SK-N-SH treated with all-trans-retinoic acid at 6 μM for 48 hours (cell line): ENCODE measurements at places on chromosomes 5 and 9.

- ATAC-seq: no peak
Observed at GRCh38 chr5:69167929-69168328, 979 bp downstream of the CCNB1 start.

- peak; percentile 90 for ATAC-seq
Observed at GRCh38 chr9:104682642-104683041, 11.7 kb upstream of the OR13D1 start.

GRCh38 chr5:4082966-4083564 lies 487.4 kb downstream of the IRX1 start:
- ATAC-seq: no peak

DNA sequence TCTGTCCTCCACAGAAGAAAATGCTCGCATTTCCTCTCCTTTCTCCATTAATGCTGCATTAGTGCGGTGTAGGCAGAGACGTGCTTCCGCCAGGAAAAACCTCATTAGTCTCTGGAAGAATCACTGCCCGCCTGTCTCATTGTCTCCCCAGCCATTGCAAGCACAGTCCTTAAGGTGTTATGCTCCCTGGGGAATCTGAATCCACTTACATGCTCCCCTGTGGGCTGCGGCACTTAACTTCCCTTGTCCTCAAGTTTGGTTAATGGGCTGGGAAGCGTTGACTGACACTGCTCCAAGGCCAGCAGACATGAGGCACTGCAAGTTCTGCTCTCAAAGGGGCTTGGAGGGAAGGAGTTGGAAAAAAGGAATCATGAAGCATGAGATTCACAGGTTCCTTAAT lies 41.6 kb downstream of the TARS1 start:
- no peak for ATAC-seq

DNA sequence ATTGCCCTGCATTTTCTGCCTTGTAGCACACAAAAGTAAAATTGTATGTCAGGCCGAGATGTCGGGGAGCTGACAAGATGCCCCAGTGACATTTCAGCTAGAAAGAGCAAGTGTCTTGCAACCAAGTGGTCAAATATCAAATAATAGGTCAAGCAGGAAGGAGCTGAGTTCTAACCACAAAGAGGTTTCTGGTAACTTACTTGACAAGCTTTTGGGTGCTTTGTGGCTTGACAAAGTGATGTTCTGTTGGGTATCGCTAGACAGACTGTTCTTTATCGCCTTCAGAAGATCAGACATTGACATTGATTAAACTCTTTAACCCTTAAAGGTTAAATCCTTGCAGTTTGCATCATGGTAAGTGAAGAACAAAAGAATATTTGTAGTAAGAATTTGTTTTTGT lies 419.9 kb downstream of the CCDC171 start:
- no peak for ATAC-seq

GRCh38 chr9:34675869-34676268 lies 13.4 kb upstream of the CCL27 start:
- no peak for ATAC-seq

- no peak; the same call in 2 of the 3 replicates for ATAC-seq
Observed at GRCh38 chr9:36031774-36032555, 4.7 kb upstream of the RECK start.

- no peak for ATAC-seq
Observed at GRCh38 chr5:97192580-97193354, 9.7 kb upstream of the RIOK2 start.

GRCh38 chr5:98103807-98104206 lies 669.7 kb upstream of the RGMB start:
- ATAC-seq: no peak

GRCh38 chr5:137705106-137705505 lies 30.8 kb downstream of the KLHL3 start:
- no peak for ATAC-seq

GRCh38 chr5:142813220-142813619 lies 43.0 kb downstream of the ARHGAP26 start:
- no peak for ATAC-seq

- no peak; the same call in 1 of the 3 replicates for ATAC-seq
Observed at GRCh38 chr5:110903966-110904365, 165.2 kb downstream of the SLC25A46 start.

DNA sequence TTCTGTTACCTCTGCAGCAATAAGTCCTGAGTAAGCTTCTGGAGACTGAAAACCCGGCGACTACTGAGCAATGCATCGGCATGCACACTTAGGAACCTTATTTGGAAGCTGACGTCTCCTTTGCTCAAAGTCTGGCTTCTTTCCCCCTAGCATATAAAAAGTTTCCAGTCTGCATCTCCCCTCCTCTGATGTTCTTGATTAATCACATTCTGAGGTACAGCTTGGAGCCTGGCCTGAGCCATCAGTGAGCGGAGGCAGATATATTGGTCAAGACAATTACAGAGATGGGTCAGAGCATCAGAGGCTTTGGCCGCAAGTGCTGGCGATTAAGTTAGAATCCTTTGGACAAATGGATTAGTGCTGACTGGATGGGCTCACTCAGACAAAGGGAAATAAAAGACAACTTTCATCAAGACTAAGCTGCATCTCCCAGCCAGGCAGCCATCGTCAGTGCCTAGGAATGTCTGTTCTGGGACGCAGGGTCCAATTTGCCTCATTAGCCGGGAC lies 140.7 kb downstream of the MTX3 start:
- ATAC-seq: no peak

- 0 out of 3 replicates have a peak, but pooled peaks have one; percentile 36 for ATAC-seq
Observed at GRCh38 chr9:77673941-77674791, 26.0 kb upstream of the GNA14 start.

DNA sequence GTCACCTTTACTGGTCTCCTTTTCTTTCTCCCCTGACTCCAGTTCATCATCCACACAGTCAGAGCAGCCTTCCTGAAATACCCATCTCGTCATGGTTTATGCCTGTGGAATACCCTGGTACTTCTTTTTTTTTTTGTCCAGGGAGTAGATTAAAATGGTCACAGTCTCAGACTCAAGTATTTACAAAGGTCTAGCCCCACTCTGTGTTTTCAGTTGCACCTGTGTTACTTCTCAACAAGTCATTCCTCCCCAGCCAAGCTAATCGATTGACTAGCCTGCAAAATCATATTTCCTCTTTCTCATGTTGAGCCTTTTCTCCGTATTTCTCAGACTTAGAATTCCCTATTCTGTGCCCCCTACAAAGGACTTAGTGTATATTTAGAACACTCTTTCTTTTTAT lies 155.2 kb upstream of the KCNN2 start:
- ATAC-seq: no peak

GRCh38 chr9:127555840-127556820 lies 55.9 kb upstream of the STXBP1 start:
- peak; percentile 84 for ATAC-seq
